Naive B cell (primary cell): ENCODE measurements at places on chromosomes 6 and 20.
A peak's percentile ranks its signal among the peaks of the same experiment; 100 is the strongest.

- no peak for DNase-seq
Observed at GRCh38 chr20:50221501-50222308, 31.1 kb downstream of the CEBPB start.

DNA sequence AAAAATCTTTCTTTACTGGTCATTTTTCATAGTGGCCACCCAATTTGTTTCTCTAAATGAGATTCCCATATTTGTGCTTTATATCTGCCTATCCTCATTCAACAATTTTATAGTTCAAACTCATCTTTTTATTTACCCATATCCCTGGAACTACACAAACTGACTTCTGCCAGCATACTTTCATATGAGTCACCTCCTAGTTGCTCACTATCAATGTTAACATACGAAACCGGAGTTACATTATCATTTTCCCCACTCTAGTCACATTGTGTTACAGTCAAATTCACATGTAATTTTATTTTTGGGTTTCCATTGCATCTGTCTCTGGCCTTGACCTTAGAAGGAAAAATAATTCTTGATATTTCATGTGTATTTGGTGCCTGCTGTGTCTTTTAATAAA lies 499.4 kb downstream of the MAFB start:
- DNase-seq = no peak

DNA sequence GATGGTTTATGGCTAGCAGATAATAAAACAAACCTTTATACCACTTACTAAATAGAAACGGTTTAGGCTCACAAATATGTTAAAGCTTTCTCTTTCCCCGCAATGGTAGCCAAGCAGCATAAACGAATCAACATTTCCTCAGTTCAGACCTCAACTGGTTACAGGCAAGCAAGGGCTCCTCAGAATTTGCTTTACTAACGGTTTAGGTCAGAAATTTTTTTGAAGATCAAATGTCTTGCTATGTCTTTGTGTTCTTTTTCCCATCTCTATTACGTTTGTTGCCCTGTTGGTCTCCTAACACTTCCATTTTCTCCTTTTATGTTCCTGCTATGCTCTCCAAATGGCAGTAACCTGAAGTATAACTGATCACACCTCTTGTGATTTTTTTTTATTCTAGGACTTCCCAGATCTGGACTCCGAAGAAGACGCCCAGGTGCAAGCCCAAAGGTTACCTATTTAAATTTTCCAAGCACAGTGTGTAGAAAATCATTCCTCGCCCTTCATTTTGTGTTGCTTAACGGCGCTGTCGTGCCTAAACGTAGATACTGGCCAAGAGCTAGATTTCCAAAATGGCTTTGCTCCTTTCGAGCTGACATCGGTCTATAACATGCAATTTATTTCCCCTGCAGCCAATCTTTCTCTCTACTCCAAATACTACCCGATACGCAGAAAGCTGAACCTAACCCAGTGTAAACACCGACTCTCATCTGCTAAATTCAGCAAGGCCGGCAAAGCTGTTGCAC lies 717 bp upstream of the ASF1A start:
- peak; percentile 64 for DNase-seq

GRCh38 chr20:47295921-47296426 lies 60.5 kb downstream of the ZMYND8 start:
- DNase-seq = no peak

DNA sequence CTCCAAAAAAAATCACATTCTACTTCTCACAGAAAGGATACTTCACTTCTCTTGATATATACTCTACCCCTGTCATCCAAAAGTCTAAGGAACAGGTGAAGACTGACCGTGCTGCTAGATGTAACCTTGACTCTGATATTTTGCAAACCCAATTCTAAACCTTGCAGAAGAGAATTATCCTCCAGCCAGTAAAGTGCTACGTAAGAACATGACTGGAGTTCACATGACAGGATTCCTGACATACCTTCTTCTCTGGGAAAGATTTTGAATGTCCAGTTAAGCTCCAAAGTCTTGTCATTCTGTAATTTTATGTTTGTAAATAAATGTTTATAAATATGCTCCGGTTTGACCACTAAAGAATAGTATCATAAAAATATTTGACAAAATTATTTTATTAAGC lies 35.8 kb downstream of the BTBD9 start:
- no peak for DNase-seq

GRCh38 chr6:149854532-149854931 lies 9.6 kb downstream of the LRP11 start:
- DNase-seq = no peak

- DNase-seq = no peak
Observed at GRCh38 chr6:167963589-167964057, 33.8 kb upstream of the KIF25 start.

DNA sequence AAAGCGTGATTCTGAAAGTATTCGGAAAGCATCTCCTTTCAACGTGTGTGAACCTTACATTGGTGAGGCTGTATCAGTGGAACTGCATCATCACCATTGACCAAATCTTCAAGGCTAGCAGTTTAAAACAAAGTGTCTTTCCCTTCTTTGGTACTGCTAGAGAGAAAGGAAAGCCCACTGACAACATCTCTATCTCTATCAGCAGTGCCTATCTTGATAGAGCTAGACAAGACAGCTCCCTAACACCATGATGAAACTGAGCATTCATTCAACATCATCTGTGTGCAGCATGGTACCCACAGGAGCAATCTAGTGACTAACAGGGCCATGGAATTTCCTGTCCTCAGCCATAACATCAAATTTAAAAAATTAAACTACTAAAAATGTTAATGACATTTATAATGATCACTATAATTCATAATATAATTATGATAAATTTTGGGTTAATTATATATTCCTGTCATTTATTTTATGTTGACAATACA lies 31.5 kb upstream of the EDN1 start:
- no peak for DNase-seq

DNA sequence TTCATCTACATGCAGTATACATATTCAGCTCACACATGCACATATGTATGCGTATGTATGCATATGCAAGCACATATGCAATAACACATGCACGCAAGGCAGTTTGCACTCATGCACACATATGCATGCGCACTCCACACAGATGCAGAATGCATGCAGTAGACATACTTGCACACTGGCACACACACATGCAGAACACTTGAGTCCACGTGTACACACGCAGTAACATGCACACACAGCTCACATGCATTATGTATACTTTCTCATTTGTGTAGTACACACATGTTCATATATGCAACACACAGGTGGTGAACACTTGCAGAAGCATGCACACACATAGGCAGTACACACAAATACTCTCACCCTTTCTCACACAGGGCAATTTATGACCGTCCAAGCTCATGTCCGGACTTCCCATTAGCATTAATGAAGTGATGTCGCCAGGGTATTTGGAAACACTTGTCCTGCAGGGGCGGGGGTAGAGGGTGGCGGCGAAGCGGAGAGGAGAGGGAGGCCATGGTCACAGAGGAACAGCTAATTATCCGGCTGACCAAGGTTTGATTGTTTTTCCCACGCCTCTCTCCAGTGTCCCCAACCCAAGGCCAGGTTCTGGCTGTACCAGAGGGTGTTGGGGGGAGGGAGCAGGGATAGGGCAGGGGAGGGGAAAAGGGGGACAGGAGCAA lies 91.3 kb downstream of the VEGFA start:
- DNase-seq = no peak

DNA sequence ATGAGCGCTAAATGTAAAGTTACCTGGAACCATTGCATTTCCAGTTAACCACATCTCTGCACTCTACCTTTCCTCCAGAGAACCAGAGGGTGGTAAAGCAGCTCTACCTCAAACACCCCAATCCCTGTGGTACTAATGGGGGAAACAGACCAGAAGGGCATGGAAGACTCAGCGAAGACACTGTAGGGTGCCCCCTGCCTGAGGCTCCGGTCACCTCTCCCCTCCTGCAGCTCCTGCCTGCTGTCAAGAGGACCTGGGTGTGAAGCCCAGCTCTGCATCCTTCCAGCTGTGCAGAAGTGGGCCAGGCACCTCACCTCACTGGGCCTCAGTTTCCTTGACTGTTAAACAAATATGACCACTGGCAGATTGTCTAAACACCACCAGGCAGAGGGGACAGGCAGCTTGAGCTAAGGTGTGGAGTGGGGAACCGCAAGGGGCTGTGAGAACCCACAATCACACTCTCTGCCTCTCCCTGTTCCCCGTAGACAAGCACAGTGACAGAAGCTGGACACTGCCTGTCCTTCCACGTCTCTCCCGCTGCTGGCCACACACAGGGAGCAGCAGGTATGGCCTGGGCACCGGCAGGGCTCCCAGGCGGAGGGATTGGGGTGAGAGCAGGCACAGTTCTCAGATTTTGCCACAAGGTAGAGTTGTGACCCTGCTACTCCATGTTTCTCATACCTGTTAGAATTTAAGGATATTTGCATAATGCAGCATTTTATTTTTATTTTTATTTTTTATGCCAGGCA lies 9.1 kb upstream of the BPIFA2 start:
- no peak for DNase-seq

GRCh38 chr20:18913701-18914100 lies 100.1 kb downstream of the SCP2D1 start:
- no peak for DNase-seq

- no peak for DNase-seq
Observed at GRCh38 chr20:8427419-8428040, 295.5 kb downstream of the PLCB1 start.

DNA sequence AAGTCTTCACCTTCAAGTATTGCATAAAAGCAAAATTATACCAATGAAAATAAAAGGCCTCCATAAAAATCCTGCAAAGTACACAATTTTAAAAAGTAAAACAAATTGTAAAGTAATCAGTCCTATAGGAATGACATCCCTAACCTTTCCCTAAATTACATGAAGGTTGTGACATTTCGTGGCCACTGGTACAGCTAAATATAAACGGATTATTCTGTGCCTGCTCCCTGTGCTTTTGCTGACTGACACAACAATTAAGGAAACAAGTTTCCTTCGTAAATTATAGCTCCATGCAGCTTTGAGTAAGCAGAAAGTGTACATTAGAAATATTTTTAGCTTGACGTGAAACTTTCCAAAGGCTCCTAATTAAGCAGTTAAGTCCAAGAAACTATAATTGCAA lies 222.8 kb downstream of the KCNQ5 start:
- no peak for DNase-seq

DNA sequence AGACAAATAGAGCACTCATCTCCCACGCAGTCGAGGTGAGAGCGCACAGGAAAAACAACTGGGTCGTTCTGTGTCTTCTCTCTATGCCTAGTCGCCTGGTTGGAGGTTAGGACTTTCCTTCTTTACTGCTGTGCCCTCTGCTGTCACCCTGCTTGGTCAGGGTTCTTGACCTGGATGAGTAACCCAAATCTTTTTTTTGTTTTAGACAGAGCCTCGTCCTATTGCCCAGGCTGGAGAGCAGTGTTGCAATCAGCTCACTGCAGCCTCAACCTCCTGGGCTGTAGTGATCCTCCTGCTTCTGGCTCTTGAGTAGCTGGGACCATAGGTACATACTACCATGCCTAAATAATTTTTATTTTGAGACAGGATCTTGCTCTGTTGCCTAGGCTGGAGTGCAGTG lies 24.5 kb downstream of the PRPF6 start:
- no peak for DNase-seq

- DNase-seq = no peak
Observed at GRCh38 chr6:50890579-50890978, 71.9 kb downstream of the TFAP2B start.

- no peak for DNase-seq
Observed at GRCh38 chr20:2327620-2328555, 32.1 kb downstream of the TGM3 start.

DNA sequence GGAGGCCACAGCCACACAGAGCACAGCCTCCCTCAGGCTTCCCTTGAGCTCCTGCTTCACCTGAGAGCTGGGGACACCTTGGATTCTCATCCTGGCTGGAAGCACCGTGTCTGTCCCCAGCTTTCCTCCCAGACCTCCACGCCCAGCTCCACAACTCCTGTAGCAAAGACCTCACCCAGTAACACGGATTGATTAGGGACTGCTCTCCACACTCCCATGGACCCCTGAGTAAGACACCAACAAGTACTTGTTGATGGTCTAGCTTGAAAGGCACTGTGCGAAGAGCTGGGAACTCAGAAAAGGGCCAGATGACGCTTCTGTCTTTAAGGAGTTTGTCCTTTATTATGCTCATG lies 109.6 kb downstream of the DLL1 start:
- DNase-seq = no peak

DNA sequence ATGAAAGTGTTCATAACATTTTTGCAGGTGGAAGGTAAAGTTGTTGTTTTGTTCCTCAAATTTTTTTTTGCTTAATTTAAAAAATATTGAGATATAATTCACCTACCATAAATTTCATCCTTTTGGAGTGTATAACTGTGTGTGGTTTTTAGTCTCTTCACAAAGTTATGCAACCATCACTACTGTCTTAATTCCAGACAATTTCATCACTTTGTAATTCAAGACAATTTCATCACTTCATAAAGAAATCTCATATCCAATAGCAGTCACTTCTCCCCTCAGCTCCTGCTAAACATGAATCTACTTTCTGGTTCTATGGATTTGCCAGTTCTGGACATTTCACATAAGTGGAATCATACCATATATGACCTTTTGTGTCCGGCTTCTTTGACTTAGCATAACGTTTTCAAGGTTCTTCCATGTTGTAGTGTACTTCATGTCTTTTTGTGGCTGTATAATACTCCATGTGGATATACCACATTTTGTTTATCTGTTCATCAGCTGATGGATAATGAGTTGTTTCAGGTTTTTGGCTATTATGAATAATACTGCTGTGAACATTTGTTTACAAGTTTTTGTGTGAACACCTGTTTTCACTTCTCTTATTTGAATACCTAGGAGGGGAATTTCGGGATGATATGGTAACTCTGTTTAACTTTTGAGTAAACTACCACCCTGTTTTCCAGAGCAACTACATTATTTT lies 18.8 kb downstream of the ZFAND3 start:
- DNase-seq = no peak

DNA sequence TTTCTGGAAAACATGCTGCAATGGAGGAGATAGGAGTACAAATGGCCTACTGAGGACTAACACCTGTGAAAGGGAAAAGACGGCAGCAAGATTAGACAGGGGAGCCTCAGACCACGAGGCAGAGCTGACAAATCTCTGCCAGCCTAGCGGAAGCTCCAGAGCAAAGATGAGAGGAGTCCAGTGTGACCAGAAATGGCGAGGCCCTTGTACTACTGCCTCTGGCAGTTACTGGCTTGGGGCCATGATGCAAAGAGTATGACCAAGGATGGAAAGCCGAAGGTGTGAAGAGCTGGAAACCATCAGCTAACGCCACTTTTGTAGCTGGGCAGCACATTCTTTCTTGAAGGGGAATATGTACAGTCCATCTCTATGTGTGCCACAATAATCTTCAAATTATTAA lies 55.4 kb downstream of the RALGAPA2 start:
- no peak for DNase-seq

DNA sequence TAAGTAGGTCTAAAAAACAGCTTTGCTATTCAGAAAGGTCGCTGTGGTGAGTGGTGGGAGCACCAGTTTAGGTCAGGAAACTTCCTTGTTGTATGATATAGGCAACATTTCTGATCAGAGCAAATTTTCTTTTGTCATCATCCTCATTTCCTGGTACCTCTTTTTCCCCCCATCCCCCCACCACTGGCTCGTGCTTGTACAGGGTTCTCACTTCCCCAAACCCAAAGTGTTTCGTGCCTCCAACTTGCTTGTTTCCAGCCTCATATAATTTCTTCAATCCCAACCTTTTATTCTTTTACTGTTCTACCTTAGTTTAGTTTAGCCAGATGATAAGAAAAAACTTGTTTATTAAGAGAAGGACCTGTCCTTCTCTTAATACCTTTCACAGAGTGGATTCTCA lies 209.4 kb upstream of the JAG1 start:
- DNase-seq = no peak
